OCI-M1 (cell line): ENCODE measurements at places on chromosomes 3 and 15.
A peak's percentile ranks its signal among the peaks of the same experiment; 100 is the strongest.

- no peak for DNase-seq
Observed at GRCh38 chr3:73021301-73021835, 24.8 kb downstream of the PPP4R2 start.

- DNase-seq = no peak
Observed at GRCh38 chr3:22380253-22380652, 629.2 kb upstream of the ZNF385D start.

- DNase-seq = peak; percentile 10
Observed at GRCh38 chr3:108518895-108519294, 8.5 kb upstream of the MYH15 start.

DNA sequence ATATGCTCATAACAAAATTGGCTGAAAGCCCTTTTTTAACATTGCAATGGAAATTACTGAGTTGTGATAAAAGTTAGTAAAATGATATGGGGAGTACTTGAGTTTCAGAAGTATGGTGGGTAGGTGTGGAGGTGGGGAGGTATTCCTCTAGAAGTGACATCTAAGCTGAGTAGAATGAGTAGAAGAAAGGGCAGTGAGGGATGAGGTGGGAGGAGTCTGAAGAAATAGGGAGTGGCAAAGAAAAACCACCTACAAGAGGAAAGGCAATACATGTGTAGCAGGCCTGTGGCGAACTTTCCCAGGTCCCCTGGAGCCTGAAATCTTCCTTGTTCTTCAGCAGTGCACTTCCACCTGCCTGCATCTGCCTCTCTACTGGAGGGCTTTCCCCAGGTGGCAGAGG is 52.8 kb upstream of the DIPK2A start:
- no peak for DNase-seq

GRCh38 chr3:151205482-151205881 is 2.5 kb upstream of the GPR171 start:
- no peak for DNase-seq

- no peak for DNase-seq
Observed at GRCh38 chr15:99167201-99167600, 62.3 kb downstream of the SYNM start.

DNA sequence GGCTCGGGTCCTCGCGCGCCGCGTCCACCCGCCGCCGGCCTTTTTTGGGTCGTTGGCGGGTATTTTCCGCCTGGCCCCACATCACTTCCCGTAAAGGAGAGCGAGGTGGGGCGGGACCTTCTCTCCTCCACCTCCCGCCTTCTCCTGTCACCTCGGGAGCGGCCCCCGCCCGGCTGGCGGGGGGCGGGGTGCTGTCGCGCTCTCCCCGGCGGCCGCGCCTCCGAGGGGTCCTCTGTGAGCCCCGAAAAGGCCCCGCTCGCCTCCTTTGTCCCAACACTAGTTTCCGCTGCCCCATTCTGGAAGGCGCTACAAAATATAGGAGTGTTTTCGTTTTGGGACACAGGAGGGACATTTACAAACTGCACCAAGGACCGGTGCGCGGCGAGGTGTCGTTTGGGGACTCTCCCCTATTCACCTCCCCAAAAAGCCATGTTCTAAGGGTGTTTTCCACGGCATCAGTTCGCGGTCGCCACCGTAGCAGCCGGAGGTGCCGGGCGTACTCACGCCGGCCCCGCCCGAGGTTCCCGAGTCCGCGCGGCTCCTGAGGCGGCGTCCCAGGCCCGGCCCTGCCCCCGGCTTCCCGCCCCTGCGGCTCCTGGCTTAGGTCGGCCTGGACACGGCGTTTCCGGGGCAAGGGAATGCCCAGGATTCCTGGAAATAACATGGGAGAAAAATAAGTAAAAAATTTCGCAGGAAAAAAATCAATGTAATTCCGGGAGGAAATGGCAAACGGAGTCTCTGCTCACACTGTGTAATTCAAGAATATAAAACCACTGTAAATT is at the start of gene RAB27A:
Gene RAB27A, minus strand, starts transcription at position 68 of the 782 bp plus-strand sequence. CDS start 54,879 bp downstream, outside the sequence.
- peak; percentile 80 for DNase-seq

- DNase-seq = no peak
Observed at GRCh38 chr3:172157564-172158258, 118.3 kb downstream of the FNDC3B start.

DNA sequence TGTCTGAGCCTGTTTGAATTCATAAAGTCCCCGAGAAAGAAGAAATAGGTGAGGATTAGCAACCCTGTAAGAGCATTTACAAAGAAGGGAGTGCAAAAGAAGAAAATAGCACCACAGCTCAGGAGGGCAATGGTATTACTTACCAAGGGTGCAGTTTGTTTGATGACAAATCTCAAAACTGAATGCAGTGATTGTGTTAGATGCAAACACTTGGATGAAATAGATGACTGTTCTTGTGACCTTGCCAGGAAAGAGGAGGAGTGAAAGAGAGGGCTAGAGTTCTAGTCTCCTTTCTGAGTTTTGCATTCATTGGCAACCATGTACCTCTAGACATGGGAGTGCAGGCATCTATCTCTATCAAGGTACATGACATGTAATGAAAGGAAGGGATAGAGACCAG is 1030.8 kb upstream of the CFAP20DC start:
- no peak for DNase-seq

DNA sequence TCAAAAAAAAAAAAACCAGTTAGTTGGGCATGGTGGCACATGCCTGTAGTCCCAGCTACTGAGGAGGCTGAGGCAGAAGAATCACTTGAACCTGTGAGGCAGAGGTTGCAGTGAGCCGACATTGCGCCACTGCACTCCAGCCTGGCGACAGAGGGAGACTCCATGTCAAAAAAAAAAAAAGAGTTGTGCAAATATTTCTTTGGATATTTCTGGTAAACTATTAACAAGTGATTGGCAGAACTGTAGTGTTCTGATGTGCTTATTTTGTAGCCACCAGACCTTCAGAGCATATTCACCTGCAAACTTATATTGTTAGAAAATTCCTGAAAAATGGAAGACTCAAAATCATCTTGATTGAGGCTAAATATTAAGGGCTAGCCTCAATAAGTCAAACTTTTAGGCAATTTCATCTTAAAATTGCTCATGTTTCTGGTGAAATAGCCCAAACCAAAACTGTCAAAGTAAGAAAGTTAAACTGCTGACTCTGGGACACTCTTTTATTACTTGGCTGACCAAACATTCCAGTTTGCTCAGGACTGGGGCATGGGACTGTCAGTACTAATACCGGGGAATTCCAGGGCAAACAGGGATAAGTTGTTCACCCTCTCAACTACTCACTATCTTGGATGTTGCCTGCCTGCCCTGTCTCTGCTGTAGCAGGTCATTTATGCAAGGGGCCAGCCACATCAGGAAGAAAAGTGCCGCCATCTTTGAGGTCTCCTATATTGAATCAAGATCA is 37.0 kb downstream of the ABHD2 start:
- no peak for DNase-seq

GRCh38 chr3:120022729-120023128 is 71.5 kb downstream of the GSK3B start:
- peak; percentile 75 for DNase-seq

GRCh38 chr3:38107911-38108648 is 28.8 kb downstream of the ACAA1 start:
- DNase-seq = no peak

- no peak for DNase-seq
Observed at GRCh38 chr15:40511093-40511471, 40.3 kb downstream of the CHST14 start.

DNA sequence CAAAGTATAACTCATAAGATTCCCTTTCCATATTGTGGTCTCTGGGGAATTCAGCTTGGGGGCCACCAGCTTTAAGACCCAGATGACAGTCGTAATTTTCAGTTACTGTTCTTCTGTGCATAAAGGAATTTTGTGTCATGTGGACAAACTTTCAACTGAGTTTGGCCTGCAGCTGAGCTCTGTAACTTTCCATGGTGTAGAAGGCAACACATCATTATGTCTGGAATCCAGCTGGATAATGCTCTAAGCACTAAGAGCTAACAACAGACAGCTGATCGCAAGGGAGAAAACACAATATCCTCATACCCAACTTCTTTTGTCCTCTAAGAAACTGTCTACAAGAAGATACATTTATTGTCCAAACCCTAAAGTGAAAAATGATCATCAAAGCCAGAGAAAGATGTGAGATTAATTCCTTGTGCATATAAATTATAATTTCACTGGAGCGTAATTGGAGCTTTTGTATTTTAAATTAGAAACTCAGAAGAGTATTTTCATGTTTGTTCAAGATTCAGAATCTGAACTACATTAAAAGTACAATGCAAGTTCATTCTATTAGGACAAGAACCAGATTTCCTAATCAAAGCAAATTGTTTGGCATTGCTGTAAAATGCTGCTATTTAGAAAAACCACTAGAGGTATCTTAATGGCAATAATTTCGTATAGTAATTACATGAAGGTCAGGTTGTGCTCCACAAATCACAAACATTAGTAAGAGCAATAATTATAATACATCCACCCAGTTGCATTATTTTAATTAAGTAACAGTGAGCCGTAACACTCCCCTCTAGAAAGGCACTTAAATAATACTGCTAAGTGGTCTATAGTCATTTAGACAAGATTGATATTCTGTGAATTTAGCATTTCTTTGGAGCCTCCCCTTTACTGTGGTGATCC is 218.8 kb downstream of the ATP8B4 start:
- DNase-seq = no peak

- no peak for DNase-seq
Observed at GRCh38 chr3:46370839-46371518, at the start of gene CCR5. CCR5 (plus strand) TSS chr3:46370946; CDS start chr3:46372903, 1,957 bp downstream.

- DNase-seq = no peak
Observed at GRCh38 chr15:40936709-40937666, 7.8 kb downstream of the DLL4 start.

GRCh38 chr15:96331144-96331944 is 844 bp downstream of the NR2F2 start:
- no peak for DNase-seq

DNA sequence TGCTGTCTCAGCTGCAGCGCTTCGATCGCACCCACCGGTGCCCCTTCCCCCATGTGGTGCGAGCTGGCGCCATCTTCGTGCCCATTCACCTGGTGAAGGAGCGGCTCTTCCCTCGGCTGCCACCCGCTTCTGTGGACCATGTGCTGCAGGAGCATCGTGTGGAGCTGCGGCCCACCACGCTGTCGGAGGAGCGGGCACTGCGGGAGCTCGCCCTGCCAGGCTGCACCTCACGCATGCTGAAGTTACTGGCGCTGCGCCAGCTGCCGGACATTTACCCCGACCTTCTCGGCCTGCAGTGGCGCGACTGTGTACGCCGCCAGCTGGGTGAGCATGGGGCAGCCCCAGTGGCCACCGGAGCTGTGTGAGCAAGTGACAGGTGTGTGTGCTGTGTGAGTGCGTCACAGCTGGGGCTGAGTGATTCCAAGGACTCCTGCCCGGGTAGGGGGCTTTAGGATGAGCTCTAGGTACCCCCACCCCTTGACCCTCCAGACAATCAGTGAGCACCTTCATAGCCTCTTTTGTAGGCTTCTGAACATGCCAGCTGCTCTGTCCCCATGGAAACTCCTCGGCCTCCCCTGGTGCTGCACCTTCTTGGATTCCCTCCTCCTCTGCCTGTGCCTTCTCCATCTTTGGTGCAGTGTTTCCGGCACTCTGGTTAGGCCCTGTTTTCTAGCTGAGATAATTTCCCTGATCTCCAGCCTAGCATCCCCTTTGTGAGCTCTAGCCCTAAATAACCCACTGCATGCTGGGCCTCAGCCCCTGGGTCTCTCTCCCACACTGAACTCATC is 7.0 kb downstream of the C15orf39 start:
- DNase-seq = no peak

DNA sequence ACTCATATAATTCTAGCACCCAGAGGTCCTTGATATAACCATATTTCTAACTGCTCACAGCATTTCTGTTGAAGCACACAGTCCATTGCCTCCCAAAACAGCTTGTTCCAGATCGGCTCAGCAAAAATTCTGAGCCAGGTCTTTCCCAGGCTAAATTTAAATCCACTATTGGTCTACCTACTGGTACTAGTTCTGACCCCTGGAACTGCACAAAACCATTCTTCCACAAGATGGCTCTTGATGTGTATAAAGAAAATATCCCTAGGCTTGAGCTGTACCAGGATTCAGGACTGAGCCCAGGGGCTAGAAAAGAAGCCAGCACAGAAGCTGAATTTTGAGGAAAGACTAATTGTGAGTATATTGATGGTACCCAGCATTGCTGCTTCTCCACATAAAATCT is 75.4 kb upstream of the ABHD17C start:
- DNase-seq = no peak
